Foreskin fibroblast (primary cell): ENCODE measurements at places on chromosomes 2 and 18.

DNA sequence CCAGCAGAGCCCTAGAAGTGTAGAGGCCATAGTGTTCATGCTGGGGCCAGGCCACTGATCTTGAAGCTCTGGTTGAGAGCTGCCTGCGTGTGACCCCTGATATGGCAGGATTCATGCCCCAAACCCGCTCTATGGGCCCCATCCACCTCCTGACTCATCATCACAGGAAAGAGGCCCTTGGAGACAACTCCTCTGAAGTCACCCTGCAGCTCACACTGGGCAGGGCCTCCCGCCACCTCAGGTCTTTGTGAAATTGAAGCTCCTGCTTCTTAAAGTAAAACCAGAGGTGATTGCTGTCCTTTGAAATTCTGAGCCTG lies 12.0 kb upstream of the TUBB6 start:
- DNase-seq: peak; percentile 67

GRCh38 chr2:21175895-21176646 lies 52.3 kb downstream of the TDRD15 start:
- no peak for DNase-seq

GRCh38 chr2:133475610-133476009 lies 92.7 kb downstream of the NCKAP5 start:
- no peak for DNase-seq

DNA sequence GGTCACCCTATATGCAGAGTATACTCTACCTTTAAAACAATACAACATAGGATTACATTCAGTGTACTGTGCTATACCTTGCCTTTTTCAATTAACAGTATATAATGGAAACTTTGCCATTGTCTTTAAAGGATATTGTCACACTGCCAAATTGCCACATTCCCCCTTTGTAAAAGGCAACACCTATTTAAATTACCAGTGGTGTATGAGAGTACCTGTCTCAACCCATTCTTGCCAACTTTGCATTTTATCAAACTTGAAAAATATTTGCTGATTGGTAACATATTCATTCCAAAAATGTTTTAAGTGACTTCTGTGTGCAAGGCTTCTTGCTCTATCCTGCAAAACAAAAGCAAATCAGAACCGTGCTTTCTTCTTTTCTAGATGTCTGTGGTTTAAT lies 92.9 kb downstream of the FMNL2 start:
- no peak for DNase-seq

- no peak for DNase-seq
Measured at GRCh38 chr2:9212661-9213411, 6.2 kb downstream of the ASAP2 start.

- DNase-seq: no peak
Measured at GRCh38 chr2:74792282-74792681, 41.6 kb upstream of the HK2 start.

DNA sequence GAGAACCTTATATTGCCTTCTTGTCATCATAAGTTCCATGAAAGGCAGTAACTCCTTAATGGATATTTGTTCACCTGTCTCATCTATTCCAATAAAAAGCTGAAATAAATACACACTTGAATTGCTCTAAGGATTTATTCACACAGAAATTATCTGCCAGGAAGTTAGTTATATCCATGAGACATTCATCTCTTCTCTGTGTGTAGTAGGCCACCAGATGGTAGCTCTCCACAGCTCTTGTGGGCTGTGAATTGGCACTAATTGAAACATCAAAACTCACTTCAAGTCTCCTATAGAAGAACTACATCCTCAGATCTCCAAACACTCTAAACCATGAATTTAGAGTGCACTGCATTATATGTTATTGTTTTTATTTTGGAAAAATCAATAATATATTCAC lies 189.6 kb downstream of the DSC3 start:
- DNase-seq: no peak

DNA sequence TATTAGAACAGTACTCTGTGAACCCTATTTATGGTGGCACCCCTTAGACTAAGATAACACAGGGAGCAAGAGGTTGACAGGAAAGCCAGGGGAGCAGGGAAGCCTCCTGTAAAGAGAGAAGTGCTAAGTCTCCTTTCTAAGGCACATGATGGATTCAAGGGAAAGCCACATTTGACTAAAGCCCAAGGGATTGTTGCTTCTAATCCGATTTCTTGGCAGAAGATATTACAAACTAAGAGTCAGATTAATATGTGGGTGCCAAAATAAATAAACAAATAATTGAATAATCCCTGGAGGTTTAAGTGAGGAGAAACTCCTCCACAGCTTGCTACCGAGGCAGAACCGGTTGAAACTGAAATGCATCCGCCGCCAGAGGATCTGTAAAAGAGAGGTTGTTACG lies 333.2 kb downstream of the SOX11 start:
- DNase-seq: no peak

- DNase-seq: no peak
Measured at GRCh38 chr2:31578316-31578715, 2.4 kb downstream of the SRD5A2 start.

GRCh38 chr2:120453635-120453998 lies 107.7 kb downstream of the INHBB start:
- peak; percentile 32 for DNase-seq

GRCh38 chr2:1599301-1600085 lies 144.8 kb downstream of the PXDN start:
- no peak for DNase-seq

- DNase-seq: no peak
Measured at GRCh38 chr2:172472446-172473033, 45.2 kb downstream of the ITGA6 start.

- no peak for DNase-seq
Measured at GRCh38 chr2:128754246-128754724, 435.6 kb upstream of the HS6ST1 start.

- no peak for DNase-seq
Measured at GRCh38 chr2:26010943-26011342, 22.9 kb upstream of the RAB10 start.

DNA sequence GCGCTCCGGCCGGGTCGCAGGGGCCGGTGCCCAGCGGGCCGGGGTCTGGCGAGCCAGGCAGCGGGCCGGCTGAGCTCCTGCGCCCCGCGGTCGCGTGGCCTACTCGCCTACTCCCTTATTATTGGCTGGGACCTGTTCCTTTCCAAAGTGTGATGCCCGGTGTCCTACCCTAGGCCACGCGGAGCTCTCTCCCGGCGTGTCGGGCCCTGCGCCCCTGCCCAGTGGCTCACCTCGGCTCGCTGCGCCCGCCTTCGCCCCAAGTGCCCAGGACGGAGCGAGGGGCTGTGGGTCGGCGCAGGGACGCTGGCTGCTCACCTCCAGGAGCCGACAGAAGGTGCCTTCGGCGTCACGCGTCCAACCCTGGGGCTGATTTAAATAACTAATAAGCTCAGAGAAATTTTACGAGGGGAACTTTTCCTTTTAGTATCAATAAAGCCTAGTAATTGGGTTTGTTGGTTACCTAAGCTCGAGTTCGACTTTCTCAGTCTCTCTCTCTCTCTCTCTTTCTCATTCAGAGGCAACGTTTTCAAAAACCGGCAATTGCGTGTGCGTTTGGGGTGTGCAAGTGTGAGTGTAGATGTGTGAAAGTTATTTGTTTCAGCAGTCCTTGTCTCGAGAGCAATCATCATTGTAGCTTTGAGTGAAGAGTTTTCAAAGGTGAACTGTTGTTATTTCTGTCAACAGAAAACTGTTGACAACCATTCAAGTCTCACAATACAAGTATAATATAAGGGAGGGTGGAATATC lies 7.0 kb upstream of the SATB2 start:
- no peak for DNase-seq

- DNase-seq: no peak
Measured at GRCh38 chr2:15808204-15808910, 132.0 kb upstream of the MYCN start.

DNA sequence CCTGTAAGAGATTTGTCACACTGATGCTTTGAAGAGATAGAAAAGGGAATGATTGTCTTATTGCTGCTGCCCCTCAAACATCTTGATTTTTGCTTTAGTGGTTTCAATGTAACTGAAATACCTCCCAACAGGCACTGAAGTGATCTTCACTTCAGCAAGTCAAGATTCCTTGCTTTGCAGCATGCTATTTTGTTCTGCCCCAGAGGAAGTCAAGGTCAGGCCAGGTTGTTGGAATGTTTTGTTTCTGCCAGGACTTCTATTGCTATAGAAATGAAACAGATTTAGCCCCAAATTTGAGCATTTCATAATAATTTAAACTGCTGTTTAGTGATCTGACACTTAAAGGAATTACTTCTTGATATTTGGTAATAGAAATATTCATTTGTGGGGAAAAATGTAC lies 277.6 kb downstream of the ZNF804A start:
- no peak for DNase-seq

DNA sequence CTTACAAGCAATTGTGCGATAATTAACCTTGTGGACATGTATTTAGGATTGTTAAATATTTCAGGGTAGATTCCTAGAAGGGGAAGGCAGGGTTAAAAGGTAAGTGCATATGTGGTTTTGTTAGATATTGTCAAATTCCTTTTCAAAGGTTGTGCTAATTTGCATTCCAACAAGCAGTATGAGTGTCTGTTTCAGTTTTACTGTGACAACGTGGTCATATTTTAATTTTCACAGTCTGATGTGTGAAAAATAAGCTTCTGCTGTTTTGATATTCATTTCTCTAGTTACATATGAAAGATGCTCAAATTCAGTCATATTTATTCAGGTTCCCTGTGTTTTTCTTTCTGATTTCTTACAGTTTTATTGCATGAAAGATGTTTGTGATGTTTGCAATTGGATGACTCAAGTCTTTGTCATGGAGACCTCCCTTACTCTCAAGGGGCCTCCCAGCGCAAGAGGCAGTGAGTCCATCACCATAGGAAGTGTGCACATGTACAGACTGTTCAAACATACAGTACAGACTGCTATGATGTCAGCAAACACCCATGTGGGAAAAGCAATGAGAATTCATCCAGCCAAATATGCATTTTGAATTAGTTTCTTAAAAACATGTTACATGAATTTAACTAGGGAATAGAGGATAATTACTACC lies 310.8 kb downstream of the GALR1 start:
- peak; percentile 45 for DNase-seq

DNA sequence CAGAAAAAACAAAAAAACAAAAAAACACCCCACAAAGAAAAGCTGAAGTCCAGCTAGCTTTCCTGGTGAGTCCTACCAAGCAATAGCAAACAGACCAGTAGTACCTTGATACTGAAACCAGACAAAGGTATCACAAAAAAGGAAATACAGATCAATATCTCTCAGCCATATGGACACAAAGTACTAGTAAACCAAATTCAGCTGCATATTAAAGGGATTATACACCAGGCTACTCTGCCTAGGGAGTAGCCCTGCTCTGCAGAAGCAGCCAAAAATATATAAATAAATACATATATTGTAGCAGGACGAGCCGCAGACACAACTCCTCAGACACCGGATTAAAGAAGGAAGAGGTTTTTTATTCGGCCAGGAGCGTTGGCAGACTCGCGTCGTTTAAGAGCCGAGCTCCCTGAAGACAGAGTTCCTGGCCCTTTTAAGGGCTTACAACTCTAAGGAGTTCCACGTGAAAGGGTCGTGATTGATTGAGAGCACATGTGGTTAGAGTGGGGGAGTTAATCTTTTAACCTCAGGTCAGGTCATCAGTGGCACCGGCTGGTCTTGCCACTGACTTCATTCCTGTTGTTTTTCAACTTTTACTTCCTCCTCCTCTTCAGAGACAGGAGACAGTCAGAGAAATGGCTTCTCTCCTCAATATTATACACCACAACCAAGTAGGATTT lies 38.4 kb upstream of the DTNB start:
- no peak for DNase-seq

- DNase-seq: peak; percentile 66
Measured at GRCh38 chr2:110149330-110150220, 34.0 kb upstream of the MALL start.

DNA sequence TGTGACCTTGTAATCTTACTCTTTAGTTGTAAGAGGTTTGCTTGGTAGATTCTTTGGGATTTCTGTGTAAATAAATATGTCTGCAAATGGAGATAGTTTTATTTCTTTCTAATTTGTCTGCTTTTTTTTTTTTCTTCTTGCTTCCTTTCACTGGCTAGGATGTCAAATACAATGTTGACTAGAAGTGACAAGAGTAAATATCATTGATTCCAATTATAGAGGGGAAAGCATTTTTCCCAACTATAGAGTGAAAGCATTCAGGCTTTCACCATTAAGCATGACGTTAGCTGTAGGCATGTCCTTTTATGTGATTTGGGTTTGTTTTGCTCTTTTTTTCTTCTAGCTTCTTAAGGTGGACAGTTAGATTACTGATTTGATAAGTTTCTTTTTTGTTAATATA lies 191.5 kb downstream of the MCFD2 start:
- DNase-seq: no peak

GRCh38 chr18:21264651-21265050 lies 22.6 kb downstream of the GREB1L start:
- DNase-seq: no peak

DNA sequence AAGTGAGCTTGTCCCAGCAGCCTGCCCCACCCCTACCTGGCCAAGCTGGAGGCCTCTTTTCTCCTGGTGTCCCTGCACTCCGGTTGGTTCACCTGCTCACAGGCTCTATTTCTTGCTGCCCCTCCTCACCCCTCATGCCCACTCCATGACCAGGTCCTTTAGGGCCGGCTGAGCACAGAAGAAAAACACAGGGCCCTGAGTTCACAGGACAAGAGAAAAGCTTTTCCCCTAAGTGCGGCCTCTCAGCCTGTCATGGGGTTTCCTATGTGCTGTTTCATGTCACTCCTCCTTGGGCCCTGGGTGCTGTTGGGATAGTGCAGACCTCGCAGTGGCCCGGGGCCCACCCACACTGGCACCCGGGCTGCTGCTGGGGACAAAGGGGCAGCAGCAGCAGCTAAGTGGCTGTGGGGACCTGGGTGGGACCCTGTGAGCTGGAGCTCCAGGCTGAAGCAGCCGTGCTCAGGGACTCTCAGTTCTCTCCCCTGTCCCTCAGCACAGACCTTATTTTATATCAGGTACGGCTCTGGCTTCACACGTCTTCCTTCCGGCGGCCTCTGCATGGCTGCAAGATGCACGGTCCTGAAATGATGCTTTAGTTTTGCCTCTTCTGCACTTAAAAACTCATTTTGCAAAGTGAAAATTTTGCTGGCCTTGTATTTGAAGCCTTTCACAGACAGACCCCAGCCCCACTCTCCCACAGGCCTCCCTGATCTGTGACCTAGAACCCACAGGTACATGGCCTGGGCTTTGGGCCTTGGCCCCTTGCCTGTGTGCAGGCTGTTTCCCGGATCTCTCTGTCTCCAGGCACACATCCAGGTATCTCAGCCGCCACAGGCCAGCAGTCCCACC lies 71.8 kb downstream of the SH3RF3 start:
- no peak for DNase-seq

GRCh38 chr2:98458207-98458606 lies 13.5 kb downstream of the INPP4A start:
- no peak for DNase-seq

DNA sequence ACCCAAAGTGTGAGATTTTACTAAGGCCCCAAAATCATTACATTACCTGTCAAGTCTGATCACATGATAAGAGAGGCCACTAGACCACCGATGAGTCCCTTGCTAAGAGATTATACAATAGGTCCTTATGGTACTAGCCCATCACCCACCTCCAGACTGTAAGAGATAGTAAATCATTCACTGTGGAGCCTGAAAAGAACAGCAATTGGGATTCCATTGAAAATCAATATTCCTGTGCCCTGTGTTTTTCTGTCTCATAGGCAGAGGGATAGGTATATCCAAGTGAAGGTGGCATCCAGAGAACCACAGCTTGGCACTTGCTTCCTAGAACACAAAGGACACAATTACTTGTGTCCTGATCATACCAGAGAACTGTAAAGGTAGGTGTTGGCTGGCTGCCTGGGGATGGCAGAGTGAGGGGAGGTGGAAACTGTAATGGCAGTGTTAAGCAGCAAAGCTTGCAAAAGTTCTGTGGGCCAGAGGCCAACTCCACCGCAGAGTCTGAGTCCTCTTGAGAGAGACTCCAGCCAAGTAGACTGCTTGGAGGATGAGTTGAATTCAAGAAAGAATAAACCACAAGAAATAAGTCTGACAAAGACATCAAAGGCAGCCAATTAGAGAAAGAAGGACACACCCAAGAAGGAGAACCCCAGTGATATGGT lies 102.0 kb upstream of the PIEZO2 start:
- DNase-seq: peak; percentile 60
